ENCODE measurements at places on chromosomes 6 and 20.

- no peak for DNase-seq
Observed at GRCh38 chr20:40307997-40308396, 381.0 kb downstream of the MAFB start.

DNA sequence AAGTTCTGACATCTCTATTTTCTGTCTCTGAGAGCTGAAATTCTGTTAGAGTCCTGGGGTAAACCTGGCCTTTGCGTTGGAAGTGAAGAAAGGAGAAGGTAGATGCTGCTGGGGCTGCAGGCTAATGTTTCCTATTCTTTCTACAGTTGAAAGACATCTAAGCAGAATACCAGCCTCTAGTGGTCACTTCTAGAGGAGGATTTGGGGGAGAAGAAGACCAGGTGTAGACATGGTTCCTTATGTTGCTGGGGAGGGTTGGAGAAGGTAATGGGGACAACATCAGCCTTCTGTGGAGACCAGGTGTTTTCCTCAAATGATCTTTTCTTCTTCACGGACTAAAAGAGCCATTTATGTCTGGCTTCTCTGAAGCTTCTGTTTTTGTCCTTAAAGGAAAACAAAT lies 62.6 kb downstream of the BTBD3 start:
- no peak for DNase-seq

GRCh38 chr6:168376811-168377483 lies 57.4 kb upstream of the DACT2 start:
- DNase-seq: no peak

- no peak for DNase-seq
Observed at GRCh38 chr20:51275826-51276225, 252.9 kb upstream of the KCNG1 start.

- DNase-seq: no peak
Observed at GRCh38 chr6:5998711-5999687, 7.7 kb downstream of the NRN1 start.

GRCh38 chr20:32869562-32869961 lies 10.8 kb downstream of the EFCAB8 start:
- no peak for DNase-seq

- no peak for DNase-seq
Observed at GRCh38 chr6:104729433-104729832, 130.3 kb downstream of the HACE1 start.

GRCh38 chr20:25061821-25062530 lies 4.0 kb upstream of the ACSS1 start:
- DNase-seq: no peak

All from activated CD4-positive, alpha-beta T cell treated with anti-CD3 and anti-CD28 coated beads, Interleukin-2, amount 50 U/mL, for 1 hour (primary cell).